ENCODE measurements at places on chromosomes 12 and 14.

- no peak for DNase-seq
These were observed 101.3 kb downstream of the PTPRB start for GRCh38 chr12:70535896-70536374.

- no peak for DNase-seq
These were observed 51.9 kb downstream of the DAAM1 start for GRCh38 chr14:59240356-59240755.

GRCh38 chr14:24377657-24378056 is 9.7 kb downstream of the NFATC4 start:
- peak; percentile 14 for DNase-seq

DNA sequence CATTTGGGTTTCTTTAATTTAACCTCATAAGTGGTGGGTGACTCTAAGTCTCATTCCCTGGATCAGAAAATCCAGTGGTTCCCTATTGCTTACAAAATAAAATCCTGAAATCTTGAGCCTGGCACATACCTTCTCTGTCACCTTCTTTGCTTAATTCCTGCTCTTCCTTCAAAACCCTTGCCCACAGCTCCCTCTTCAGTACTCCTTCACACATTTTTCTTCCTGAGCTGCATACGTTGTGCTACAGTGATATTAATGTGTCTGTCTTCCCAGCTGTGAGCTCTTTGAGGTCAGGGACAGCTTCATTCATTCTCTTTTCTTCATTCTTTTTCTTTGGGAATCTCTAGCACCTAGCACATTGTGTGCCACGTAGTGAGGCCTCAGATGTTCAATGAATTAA is 9.5 kb downstream of the TSPAN11 start:
- DNase-seq: peak; percentile 12

- no peak for DNase-seq
These were observed 36.9 kb upstream of the APPL2 start for GRCh38 chr12:105272814-105273416.

GRCh38 chr14:77024171-77024691 is 4.3 kb downstream of the IRF2BPL start:
- DNase-seq: no peak

DNA sequence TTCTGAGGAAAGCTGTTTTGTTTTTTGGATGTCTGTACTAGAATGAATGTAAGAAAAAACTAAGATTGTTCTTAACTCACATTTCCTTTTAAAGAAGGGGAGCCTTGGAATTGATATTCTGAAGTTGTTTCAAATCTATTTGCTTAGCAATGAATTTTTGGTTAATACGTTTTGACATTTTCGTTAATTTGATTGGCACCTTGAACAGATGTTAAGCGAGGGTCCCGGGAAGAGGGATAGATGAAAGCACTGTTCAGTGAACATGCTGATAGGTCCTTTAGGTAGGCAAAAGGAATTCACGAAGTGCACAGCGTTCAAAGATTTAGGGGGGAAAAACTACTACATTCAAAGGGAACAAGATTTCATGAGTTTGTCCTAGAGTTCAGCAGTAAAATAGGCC is 1.7 kb downstream of the SLC39A9 start:
- no peak for DNase-seq

- peak; percentile 94 for DNase-seq
These were observed 155.0 kb downstream of the NUAK1 start for GRCh38 chr12:105983622-105984320.

DNA sequence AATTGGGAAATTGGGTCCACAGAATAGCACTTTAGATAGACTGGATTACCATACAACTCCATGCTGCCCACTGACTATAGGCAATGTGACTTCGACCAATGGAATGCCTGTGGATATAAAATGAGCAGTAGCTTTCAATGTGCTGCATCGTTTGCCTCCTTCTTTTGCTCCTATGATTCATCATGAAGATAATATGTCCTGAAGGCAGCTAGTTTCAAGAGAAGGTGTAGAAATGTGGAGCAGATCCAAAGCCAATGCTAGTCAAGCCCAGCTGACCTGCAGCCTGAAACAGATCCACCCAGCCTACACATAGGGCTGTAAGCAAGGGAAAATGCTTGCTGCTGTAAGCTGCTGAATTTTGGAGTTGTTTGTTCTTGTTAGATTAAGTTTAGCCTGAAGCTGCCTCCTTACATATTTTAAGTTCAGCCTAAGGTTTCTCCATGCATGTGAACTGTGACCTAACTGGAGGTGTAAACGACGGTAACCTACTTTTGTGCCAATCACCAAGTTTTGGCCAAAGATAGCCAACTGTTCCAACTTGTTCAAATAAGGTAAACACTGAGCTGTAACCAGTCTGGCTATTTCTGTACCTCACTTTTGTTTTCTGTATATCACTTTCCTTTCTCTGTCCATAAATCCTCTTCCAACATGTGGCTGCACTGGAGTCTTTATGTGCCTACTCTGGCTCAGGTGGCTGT is 169.1 kb upstream of the AVPR1A start:
- DNase-seq: peak; percentile 20

DNA sequence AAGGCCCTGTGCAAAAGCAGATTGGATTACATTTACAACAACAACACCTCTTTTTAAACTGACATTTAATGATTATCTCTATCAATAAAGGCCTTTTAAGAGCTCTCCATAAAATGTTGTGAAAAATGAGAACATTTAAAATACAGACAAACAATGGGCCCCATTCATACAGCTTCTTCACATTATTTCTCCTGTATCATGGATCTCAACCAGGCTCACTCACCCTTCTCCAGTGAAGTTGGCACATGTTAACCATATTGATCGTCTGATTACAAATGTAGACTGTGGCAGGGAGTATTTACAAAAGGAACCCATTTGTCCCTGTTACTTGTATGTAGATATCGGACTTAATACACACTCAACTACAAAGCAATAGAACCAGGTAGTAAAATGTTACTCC is 220.2 kb upstream of the BTG1 start:
- no peak for DNase-seq

DNA sequence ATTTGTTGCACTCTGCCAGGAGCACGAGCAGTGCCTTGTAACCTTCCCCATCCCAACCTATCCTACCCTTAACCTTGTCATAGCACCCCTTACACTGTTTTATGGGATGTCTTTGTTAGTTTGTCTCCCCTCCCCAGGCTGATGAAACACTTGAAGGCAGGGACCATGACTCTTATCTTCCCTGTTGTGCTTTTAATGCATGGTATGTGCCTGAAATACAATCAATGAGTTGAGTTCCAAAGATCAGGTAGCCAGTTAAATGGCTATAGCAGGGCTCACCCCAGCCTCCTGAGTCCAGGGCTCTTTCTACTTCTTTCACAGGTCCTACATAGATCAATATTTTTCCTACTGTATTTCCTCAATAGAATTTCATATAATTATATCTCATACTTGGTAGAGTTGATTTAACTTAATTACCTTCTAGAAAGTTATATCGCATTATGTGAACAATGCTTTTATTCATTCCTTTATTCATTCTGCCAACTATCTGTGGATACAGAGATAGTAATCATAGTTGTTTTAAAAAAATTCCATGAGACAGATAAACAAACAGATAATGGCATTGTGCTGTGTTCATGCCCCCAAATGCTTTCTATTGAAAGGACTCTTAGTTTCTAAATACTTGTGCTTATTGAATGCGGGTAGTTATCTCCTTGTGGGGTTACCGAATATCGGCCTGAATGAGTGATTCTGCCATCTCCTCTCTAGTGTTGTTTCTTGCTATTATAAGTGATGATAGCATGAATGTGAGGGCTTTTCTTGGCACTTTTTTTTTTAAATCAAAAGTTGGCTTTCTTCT is 347.4 kb downstream of the NPAS3 start:
- no peak for DNase-seq

DNA sequence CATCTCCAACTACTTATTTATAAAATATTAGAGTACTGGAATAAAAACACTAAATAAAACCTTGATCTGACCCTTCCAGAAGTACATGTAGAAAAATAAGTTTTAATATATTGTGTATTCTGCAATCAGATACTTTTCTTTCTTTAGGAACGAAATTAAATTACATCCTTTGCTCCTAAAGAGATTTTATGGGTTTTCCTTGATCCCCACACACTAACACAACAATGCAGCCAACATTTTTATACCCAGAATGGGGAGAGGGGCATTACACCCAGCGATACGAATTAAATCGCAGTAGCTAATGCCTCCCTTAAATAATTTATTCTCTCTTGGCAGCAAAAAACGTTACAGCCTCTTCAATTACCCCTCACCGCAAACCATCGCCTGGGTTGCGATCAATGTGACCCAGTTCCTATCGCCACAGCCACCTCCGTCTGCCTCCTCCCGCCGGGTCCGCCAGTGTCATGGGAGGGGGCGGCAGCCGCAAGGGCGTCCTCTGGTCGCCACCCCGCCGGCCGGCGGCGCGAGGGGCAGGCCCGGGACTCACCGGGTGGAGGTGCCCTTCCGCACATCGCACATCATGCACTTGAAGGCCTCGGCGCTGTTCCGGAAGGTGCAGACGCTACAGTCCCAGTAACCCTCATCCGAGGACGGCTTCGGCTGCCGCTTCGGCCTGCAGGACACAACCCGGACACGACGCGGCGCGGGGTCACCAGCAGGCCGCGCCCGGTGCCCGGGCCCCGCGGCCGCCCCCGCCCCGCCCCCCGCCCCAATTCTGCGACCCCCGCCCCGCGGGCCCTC is 796 bp downstream of the YAF2 start:
- DNase-seq: peak; percentile 75

GRCh38 chr14:99512571-99513182 is 31.5 kb downstream of the CCNK start:
- DNase-seq: no peak

GRCh38 chr12:25156061-25156460 is 38.9 kb downstream of the DNAI7 start:
- no peak for DNase-seq

- DNase-seq: peak; percentile 59
These were observed 18.4 kb downstream of the ZFYVE1 start for GRCh38 chr14:73008501-73008900.

DNA sequence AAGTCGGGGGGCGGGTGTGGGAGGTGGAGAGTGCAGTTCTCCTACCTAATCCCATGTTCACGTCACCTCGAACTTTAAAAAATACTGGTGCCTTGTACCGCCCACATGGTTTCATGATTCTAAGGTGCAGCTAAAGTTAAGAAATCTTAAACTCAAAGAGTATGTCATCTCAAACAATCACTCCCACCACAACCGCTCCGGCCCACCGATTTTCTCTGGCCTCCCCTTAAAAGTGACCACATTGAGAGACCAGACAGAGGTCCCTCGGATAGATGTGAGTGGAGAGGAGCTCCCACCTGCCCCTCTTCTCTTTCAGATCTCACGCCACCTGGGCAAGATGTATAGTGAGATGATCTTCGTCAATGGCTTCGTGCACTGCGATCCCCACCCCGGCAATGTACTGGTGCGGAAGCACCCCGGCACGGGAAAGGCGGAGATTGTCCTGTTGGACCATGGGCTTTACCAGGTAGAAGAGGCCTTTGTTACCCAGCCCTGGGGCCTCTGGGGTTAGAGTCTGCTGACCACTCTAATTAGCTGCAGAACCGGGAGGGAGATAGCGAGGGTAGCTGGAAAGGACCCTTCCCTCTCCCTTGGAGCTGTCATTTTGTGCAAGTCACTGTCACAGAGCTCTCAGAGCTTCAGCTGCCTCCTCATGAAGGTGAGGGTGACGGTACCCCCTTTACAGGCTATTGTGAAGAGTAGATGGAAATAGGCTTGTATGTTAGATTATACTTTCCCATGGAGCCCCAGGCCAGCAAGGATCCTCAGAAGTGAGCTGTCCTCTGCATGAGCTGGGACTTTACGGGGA is 124.4 kb downstream of the ADCK1 start:
- no peak for DNase-seq

Data from fibroblast of skin of abdomen (primary cell).